D721Med (cell line): ENCODE measurements at places on chromosomes 6 and 20.

GRCh38 chr6:116446399-116446798, 14.8 kb upstream of the CALHM6 start:
- no peak for DNase-seq

- no peak for DNase-seq
Observed at GRCh38 chr6:71902261-71902660, 15.9 kb downstream of the RIMS1 start.

DNA sequence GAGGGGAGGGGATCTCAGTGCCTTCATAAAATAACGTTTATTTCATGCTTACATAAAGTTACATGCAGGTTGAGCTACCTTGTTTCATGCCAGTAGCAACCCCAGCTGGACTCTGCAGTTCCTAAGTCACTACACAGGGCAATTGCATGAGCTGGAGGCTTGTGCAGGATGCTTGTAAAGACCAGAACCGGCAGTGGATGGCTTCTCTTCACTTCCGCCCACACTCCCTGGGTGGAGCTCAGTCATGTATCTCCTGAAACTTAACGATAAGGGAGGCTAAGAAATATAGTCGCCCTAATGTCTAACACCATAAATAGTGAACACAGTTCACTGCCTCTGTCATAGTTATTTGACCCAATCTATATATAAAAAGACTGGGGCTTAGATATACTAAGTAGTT, 99.4 kb upstream of the RAB32 start:
- DNase-seq: no peak

- no peak for DNase-seq
Observed at GRCh38 chr20:42611889-42612837, 577.5 kb downstream of the PTPRT start.

- DNase-seq: no peak
Observed at GRCh38 chr20:48897305-48898010, 24.1 kb upstream of the ARFGEF2 start.

DNA sequence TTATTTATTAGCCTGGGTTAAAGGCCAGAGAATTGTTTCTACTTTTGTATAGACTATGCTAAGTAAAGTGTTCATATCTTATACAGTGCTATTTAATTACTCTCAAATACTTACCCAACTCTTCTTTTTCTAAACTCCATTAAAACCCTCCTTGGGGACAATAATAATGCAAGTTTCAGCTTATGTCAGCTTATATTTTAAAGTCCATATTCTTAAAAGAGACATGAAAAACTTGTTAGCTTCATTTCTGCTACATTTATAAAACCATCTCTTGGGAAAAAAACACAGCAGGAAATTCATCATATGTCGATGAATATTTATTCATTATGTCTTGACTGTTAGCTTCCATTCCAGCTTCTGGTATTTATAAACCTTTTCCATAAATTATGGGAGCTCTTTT, 71.9 kb upstream of the SDHAF4 start:
- no peak for DNase-seq
